Upper lobe of left lung (tissue), 6 donors: ENCODE measurements at places on chromosomes 6 and 20.

DNA sequence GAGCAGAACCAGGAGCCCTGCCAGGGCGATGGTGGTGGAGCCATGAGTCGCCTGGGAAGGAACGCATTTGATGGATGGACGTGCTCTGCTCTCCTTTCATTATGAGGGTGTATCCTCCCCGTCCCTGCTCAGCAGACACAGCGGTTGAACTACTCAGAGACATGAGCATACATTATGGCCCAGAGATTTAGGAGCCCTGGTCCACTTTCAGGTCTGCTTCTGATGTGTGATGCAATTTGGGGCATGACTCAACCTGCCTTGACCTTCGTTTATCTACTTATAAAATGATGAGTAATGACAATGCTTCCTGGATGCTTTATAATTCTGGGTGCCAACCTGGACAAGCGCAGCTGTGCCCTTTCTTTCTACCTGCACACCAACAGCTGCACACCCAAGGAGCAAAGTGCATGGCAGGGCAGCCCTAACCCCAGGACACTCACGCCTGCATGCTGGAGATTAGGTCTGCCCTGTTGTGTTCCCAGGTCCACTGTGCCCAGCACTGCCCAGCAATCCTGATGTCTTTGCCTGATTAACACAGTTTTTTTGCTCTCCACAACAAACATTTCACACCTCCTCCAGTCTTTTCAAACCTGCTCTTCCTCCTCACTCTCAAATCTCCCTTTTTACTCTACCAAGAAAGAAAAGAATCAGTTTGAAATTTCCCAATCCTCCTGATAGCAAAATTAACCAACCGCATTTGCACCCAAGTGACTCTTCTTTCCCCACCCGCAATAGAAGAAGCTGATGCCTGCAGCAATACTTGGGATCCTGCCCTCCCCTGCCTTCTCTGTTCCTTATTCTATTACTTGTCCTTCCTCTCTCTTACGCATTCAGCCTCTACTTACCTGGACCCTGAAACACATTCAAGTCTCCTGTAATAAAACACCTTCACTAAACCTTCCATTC is 81.2 kb downstream of the EZR start:
- no peak for DNase-seq

GRCh38 chr6:68880050-68880813 is 245.2 kb downstream of the ADGRB3 start:
- DNase-seq, result no peak

GRCh38 chr6:53300656-53301551 is 47.8 kb downstream of the ELOVL5 start:
- peak; percentile 82 for DNase-seq

- no peak for DNase-seq
These were observed 121.3 kb downstream of the TRMT11 start for GRCh38 chr6:126107475-126108166.

DNA sequence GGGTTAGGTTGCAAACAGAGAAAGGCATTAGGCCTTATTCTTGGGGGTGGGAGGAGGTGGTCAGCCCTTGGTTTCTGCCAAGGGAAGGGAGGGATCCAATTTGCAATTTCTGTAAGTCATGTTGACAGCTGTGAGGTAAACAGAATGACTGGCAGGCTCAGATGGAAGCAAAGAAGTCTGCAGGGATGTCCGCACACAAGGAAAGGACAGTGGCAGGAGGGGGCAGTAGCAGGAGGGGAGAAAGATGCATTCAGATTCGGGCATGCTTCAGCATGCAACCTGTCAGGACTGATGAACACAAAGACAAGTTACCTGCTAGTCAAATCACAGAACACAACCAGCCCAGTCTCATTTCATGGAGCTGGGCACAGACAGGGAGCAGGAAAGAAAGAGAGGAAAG is 217.9 kb upstream of the FOXA2 start:
- DNase-seq, result no peak

DNA sequence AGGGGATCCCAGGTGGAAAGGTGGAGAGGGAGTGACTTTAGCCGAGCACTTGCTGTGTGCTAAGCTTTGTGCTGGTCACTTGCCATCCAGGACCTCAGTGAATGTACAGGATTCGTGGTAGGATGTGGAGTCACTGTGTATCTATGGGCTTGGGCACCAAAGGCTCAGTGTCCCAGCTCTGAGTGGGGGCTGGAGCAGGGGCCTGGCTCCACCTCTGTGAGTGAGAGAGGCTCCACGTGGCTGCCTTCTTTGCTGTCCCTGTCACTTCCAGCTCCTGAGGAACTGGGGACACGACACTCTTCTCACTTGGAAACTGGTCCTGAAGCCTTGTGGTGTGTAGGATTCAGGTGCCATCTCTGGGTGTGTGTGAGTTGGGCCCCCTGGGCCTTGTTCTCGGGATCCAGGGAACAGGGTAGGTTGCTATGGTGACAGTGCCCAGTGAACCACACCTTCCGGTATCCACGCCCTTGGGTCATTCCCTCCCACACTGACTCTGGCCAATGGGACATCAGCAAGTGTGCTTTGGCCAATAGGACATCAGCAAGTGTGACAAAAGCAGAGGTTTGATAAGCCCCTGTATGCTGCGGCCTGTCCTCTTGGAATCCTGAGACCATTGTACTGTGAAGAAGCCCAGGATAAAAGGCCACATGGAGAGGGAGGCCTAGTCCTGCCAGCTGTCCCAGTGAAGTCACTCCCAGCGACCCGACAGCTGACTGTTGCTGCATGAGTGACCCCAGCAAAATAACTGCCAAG is 87.7 kb downstream of the CDH22 start:
- no peak for DNase-seq

DNA sequence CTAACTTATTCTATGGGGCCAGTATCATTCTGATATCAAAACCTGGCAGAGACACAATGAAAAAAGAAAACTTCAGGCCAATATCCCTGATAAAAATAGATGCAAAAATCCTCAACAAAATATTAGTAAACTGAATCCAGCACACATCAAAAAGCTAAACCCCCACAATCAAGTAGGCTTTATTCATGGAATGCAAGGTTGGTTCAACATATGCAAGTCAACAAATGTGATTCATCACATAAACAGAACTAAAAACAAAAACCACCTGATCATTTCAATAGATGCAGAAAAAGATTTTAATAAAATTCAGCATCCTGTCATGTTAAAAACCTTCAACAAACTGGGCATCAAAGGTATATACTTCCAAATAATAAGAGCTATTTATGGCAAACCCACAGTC is 133.9 kb upstream of the SSTR4 start:
- no peak for DNase-seq

DNA sequence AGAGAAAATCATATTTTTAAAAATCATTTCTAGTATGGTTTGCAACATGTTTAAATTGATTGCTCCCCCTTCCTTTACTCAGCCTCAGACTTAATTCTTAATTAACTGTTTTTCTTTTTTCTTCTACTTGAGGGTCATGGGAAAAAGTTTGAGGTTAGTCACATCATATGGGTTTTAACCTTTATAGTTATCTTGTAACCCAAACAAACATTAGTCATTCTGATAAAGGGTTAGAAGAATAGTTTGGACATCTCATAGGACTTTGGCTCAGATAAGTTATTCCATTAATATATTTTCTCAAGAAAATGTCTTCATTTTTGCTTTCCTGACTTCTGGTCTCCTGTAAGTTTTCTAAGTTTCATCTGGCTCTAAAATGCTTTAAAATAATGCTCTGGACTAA is 34.5 kb upstream of the TSPYL1 start:
- DNase-seq, result no peak

DNA sequence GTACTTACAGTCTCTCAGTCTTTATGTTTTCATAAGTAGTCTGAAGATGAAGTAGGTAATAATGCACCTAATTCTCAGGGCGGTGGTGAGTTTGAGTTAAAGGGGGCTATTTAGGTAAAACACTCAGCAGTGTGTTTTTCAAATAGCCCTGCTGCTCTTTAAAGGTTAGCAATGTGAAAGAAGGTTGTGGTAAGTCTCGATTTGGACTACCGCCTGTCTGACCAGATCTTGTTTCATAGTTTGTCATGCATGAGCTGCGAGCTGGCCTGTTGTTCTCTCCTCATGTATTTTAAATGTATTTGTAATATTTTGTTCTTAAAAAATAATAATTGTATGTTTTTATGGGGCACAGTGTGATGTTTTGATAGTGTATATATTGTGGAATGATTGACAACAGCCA is 340.2 kb downstream of the DHX35 start:
- no peak for DNase-seq

DNA sequence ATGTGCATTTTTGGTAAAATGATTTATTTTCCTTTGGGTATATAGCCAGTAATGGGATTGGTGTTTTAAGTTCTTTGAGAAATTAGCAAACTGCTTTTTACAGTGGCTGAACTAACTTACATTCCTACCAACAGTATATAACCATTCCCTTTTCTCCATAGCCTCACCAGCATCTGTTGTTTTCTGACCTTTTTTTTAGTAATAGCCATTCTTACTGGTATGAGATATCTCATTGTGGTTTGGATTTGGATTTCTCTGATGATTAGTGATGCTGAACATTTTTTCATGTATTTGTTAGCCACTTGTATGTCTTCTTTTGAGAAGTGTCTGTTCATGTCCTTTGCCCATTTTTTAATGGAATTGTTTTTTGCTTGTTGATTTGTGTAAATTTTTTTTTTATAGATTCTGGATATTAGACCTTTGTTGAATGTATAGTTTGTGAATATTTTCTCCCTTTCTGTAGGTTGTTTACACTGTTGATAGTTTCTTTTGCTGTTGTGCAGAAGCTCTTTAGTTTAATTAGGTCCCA is 42.3 kb downstream of the STK4 start:
- no peak for DNase-seq

DNA sequence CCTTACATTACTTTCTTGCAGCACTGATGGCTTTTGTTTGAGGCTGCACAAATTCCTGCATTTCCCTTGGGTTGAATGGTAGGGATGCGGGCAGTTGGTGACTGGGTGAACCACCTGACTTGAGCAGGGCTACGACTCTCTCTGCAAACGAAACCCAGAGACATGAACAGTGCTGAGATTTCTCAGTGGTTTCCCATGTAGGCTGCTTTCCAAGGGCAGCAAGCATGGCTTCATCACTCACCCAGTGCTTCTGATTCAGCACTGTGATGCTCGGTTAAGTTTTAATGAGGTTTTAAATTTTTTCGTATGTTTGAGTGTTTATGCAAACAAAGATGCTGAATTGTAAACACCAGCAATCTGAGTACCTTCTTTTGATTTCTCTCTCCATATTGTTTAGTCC is 127.2 kb downstream of the MTHFD1L start:
- no peak for DNase-seq

GRCh38 chr6:106749609-106750008 is 120.2 kb downstream of the QRSL1 start:
- no peak for DNase-seq

DNA sequence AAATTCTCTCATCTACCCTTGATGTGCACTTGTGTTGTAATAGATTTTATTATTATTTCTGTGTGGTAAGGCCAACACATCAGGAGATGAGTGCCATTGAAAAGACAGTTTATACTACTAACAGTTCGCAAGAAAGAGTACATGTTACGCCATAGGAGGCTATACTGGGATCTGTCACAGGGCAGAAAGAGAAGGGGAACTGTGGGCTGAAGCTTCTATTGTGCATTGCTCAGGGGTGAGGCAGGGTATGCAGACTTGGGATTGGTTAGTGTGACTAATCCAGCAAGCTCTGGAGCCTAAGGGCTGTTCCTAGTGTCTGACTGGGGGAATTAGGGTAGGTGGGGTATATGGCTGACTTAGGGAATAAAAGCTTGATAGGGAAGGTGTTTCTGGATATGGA is 50.9 kb downstream of the GPR63 start:
- DNase-seq, result no peak

DNA sequence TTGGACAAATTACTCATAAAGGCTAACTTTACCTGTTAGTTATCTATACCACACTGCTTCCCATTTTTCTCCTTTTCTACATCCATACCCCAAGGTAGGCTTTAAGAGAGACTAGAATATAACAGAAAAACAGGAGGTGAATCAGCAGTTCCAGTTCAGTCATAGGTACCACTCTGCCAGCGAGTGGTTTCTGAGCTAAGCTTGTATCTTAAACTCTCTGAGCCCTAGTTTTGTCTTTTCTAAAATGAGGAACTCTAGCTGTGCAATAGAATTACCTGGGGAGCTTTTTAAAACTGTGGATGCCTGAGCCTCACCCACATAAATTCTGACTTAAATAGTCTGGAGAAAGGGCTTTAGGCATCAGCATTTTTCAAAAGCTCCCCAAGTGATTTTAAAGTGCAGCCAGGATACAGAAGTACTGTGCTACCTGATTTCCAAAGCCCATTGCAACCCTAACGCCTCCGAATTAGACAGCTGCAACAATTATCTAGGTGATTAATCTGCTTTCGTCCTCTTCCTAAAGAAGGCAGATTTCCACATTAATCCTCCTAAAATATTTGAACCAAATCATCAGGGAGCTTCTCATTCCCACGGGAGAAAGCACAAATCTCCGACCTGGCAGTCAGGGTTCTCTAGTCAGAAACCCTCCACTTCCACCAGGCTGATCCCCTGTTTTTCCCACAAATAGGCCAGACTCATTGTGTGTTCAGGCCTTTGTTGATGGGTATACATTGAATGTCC is 37.4 kb upstream of the RPL7L1 start:
- no peak for DNase-seq

DNA sequence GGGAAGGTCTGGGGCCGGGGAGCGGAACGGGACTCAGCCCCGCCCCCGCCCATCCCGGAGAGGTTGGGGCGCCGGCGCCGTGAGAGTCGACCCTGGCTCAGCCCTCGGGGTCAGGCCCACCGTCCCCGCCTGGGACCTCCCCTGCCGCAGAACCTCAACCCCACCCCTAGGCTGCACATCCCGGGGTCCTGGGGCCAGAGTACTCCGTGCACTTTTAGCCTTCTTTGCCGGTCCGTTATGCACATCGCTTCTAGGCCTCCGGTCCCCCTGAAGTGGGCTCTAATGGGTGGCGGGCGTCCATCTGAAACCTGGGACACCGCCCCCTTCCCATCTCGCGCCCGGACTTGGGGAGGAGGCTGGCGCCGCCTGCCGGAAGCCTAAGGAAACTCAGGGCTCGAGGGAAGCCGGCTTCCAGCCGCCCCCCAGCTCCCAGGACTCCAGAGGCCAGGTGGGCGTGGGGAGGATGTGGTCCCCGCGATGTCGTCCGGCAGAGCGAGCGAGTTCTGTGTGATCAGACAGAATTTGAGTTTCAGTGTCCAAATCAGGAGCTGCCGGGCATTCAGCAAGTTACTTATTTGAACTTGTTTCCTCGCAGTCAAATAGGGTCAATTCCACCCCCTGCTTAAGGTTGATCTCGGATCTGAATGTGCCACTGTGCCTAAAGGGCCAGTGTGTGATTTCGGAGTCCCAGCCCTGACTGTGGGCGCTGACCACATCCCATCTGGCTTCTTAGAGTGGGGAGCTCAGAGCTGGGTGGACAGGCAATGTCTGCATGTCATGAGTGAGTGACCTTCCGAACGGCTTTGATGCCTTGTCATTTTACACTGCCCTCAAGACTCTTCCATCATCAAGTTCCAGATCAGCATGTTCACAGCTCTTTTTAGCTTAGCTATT is 47.6 kb downstream of the CPXM1 start:
- no peak for DNase-seq

GRCh38 chr6:56430629-56431600 is 183.5 kb upstream of the COL21A1 start:
- peak; percentile 29 for DNase-seq

- peak; percentile 96 for DNase-seq
These were observed 8.8 kb upstream of the CD83 start for GRCh38 chr6:14108571-14109410.

GRCh38 chr6:31209137-31209536 is 38.7 kb upstream of the POU5F1 start:
- no peak for DNase-seq
